ENCODE measurements at places on chromosomes 7 and 10.

GRCh38 chr10:88027570-88027969 lies 164.1 kb downstream of the PTEN start:
- peak; percentile 64 for DNase-seq

DNA sequence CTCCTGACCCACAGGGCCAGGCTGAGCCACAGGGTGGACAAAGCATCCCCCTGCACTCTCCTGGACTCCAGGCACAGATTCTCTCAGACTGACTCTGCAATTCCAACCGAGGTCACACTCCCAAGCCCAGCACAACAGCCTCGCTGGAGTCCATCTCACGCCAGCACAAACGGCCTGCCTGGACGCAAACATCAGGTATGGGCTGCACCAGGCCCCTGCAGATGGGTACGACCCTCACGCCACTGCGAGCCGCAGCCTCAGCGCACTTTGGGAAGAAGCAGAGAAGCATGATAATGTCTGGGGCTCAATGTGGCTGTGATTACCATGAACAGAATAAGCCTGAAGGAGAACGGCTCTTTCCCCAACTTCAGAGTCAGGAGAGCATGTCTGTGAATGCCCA lies 66.4 kb upstream of the CFAP46 start:
- DNase-seq = no peak

DNA sequence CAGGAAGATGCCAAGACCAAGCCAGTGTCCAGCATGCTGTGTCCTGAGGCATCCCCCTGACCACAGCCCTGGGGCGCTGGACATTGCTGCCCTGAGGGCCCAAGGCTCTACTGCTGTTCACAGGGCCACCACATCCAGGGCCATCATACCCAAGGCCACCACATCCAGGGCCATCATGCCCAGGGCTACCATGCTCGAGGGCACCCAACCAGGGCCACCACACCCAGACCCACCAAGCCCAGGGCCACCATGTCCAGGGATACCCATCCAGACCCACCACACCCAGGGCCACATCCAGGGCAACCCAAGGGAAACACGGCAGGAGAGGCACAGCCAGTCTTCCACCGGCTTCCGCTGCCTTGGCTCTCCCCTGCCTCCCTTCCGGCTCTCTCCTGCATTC lies 17.1 kb downstream of the STK32C start:
- DNase-seq = no peak

DNA sequence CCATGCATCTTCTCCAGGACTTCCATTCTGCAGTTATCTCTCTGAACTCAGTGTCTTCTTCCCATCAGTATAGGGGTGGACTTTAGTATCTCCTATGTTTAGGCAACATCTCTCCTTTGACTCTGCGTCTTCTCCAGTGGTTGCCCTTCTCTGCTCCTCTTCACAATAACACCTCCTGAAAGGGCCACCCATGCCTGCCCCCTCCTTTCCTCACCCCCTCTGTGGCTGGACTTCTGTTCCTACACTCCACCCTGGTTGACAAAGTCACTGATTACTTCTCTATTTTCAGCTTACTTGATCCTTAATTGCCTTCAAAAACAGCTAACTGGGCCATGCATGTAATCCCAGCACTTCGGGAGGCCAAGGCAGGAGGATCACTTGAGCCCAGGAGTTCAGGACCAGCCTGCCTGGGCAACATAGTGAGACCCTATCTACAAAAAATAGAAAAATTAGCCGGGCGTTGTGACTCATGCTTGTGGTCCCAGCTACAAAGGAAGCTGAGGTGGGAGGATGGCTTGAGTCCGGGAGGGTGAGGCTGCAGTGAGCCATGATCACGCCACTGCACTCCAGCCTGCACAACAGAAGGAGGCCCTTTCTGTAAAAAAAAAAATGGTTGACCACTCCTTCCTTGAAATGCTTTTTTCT lies 13.7 kb downstream of the SRGN start:
- peak; percentile 34 for DNase-seq

- no peak for DNase-seq
Measured at GRCh38 chr10:46026106-46026505, 4.3 kb downstream of the NCOA4 start.

- DNase-seq = no peak
Measured at GRCh38 chr7:16747102-16747501, 6.5 kb upstream of the TSPAN13 start.

DNA sequence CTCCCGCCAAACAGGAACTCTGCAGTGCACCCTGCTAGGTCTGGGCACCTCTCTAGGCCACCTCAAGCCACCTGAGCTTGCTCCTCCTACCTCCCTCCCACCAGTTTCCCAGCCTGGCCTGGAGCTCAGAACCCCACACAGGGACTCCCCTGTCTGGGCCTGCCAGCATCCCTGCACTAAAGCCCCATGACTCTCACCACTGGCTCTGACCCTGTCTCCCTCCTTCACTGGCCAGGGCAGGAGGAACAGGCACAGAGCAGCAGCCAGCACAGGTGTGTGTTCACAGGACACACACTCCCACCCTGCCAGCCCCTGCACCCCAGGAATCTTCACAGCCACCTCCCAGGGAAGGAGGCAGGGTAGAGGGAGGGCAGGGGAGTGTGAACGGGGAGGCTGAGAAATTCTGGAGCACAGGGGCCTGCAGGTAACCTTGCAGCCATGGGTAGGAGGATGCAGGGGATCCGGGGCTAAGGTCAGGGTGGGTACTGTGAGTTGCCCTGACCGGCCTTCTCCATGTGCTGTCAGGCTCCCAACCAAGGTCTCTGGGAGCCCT lies 13.9 kb upstream of the ANTXRL start:
- DNase-seq = no peak

GRCh38 chr7:103011650-103012049 lies 62.9 kb downstream of the FBXL13 start:
- DNase-seq = no peak

- DNase-seq = no peak
Measured at GRCh38 chr7:157370742-157371141, 33.9 kb downstream of the DNAJB6 start.

GRCh38 chr7:122901250-122901649 lies 15.0 kb upstream of the CADPS2 start:
- DNase-seq = no peak

GRCh38 chr7:4052130-4052529 lies 630.0 kb upstream of the FOXK1 start:
- no peak for DNase-seq

- no peak for DNase-seq
Measured at GRCh38 chr7:83119026-83119382, 43.7 kb downstream of the PCLO start.

GRCh38 chr10:127790066-127790624 lies 53.2 kb downstream of the FOXI2 start:
- no peak for DNase-seq

DNA sequence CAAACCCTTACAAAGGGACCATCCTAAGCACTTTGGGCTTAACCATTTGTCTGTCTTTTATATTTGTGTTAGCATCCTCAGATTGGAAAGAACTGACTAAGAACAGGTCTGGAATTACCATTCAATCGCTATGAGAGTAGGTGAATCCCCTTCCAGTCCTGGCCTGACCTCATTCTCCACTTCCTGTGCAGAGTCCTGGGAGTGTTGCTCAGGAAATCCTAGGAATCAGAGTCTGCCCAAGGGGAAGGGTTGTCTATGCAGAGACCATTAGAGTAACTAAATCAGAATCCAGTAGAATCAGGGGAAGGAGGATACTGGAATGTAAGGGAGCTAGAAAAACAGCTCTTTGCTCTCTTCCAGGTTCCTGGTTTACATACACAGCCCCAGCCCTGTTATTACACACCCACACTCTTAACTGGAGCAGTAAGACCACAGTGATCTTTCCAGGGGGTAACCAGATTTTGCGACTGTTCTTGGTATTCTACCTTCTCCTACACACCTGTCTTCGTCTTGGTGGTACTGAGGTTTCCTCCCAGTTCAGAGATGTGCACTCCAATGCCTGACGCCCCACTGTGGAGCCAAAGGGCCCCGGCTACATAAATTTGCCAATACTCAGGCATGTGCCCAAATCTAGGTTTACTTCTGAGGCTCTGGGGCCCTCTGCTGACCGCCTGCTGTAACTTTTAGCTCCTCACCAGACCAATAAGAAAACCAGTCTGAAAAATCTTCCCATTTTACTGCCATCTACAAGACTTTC lies 103.7 kb downstream of the RNF216 start:
- DNase-seq = peak; percentile 81

DNA sequence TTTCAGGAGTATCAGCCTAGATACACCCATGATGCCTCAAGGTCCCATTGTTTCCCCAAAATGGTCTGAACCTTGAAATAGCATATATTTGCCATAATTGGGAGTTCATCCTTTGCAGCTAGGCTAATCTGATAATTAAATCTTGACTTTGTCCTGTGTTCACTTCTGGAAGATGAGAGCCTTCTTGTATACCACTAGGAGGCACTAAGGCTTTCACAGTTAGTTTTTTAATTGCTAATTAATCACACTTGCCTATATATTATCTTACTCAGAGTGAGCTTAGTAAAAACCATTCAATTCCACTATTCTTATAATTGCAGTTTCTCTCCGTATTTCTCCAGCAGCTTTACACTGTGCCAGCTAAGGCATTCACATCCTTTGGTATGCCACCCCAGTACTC lies 48.7 kb upstream of the MAGI2 start:
- DNase-seq = no peak

DNA sequence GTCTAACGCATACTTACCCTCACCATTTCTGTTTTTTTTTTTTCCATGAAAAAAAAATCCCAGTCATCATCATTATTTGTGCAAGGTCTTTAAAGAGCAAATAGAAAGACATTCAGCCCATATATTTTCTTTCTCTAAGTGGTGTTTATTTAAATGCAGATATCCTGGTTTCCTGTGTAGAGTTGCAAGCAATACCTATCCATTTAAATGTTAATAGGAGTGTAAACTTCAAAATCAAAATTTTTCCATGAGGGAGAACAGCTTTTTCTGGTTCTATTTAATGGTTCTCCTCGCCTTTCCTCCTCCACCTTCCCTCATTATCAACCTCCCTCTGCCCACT lies 120.1 kb upstream of the AGK start:
- no peak for DNase-seq

DNA sequence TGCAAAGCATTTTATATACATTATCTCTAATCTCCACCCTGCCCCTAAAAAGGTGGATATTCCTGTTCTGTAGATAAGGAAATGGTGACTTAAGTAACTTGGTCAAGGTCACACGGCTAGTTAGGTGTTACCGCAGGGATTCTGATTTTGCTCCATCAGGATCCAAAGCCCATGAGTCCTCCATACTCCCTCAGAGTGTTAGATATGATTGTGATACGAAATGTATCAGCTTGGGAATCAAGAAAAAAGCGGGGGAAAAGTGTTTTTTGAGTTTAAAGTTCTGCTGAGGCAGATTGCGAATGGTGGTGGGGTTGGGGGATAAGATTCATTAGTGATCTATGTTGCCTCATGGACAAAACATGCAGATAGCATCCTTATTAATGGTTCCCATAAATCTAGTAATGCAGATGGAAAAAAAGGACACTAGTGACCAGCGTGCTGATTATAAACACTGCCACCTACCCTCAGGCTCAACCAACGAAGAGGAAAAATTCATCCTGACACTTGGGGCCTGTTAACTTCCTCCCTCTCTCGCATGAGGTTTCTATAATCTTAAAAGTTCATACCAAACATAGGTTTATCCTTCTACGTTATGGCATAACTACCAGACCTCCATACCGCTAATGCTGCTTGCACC lies 2.3 kb downstream of the ICA1 start:
- DNase-seq = no peak

DNA sequence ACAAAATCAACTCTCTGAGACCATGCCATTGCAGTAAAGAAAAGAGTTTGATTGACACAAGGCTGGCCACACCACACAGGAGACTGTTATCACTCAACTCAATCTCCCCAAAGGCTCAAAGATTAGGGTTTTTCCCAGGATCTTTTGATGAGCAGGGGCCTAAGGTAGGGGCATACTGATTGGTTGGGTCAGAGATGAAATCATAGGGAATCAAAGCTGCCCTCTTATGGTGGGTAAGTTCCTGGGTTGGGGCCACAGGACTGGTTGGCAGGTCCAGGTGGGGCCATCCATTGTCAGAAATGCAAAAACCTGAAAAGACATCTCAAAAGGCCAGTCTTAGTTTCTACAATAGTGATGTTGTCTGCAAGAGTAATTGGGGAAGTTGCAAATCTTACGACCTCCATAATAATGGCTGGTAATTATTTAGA lies 91.6 kb downstream of the AKR1D1 start:
- DNase-seq = no peak

DNA sequence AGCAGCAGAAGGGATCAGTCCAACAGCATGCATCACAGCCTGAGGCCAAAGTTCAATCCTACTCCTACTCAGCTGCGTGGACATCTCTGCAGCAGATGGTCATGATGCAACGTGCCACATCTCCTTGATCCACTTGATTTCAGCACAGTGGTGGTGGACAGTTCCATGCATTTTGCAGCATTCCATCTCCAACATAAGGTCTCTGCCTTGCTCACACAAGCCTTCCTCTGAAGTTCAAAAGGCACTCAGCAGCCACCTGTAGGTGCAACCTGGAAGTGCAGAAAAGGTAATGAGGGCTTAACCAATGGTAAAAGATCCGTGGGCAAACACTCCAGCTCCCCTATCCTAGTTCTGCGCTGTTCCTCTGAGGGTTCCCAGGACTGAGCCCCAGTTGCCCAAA lies 57.5 kb upstream of the CHCHD3 start:
- DNase-seq = no peak

DNA sequence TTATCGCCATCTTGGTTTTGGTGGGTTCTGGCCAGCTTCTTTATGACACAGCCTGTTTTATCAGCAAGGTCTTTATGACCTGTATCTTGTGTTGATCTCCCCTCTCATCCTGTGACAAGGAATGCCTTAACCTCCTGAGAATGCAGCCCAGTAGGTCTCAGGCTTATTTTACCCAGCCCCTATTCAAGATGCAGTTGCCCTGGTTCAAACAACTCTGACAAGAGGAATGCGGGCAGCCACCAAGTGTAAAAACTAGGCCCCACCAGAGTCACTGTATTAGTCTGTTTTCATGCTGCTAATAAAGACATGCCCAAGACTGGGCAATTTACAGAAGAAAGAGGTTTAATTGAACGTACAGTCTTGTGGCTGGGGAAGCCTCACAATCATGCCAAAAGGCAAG lies 671.3 kb downstream of the SORCS1 start:
- DNase-seq = no peak

- no peak for DNase-seq
Measured at GRCh38 chr10:66192162-66192831, 733.5 kb upstream of the LRRTM3 start.

GRCh38 chr10:61081301-61081700 lies 137.3 kb upstream of the RHOBTB1 start:
- no peak for DNase-seq

DNA sequence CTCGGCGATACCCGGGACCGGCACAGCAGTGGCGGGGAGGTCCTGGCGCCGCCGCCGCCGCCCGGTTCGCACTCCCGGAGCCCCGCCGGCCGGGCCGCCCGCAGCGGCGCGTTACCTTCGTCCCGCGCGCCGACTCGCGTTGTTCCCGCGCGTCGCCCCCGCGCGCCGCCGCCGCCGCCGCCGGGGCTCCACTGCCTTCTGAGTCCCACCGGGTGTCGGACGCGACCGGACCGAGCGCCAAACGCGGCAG lies at the start of gene EZH2:
EZH2 (minus strand) TSS at position 243 of the 250 bp plus-strand sequence. CDS start 36,993 bp downstream, outside the sequence.
- no peak for DNase-seq

- DNase-seq = no peak
Measured at GRCh38 chr7:144397086-144397485, 6.4 kb downstream of the NOBOX start.

GRCh38 chr7:2143981-2144595 lies 88.7 kb downstream of the MAD1L1 start:
- no peak for DNase-seq

- DNase-seq = no peak
Measured at GRCh38 chr10:81479316-81479715, 395.7 kb upstream of the NRG3 start.

Data from tibial artery (tissue), 4 donors.